ENCODE measurements at places on chromosomes 7 and 10.

- DNase-seq, result no peak
Measured at GRCh38 chr10:131702531-131703356, 198.1 kb upstream of the PPP2R2D start.

DNA sequence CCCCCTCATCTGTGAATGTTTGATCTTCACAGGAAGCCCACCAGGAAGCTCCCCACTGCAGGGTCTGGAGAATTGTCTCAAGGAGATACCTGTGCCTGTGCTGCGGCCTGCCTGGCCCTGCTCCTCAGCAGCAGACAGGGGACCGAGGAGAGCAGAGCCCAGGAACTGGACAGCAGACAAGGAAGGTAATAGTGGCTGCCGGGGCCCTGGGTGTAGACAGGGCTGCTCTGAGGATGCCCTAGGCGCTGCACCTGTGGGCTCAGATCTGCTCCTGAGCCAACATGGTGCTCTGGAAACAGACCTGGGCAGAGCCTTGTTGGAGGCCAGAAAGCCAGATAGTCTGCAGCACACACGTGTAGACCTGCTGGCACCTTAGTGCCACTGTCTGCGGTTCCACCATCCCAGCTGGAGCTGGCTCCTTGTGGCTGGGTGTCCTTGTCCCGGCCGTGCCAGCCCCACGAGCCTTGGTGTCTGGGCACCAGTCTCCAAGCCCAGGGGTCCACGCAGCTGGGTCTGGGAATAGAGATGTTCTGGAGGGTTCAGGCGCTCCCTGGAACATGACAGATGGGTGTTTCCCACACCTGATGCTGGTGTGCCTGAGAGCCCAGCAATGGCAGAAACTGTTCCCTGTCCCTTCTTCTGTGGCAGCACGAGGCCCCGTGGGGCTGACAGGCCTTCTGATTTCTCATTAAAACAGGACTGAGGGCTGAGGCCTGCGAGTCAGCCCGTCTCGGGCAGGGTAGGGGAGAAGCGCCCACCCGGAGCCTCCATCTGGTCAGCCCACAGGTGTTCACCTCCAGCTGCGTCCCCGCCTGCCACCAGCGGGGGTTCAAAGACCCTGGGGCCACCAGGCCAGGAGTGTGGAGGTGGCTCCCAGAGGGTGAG, 44.7 kb downstream of the ZNF467 start:
- DNase-seq, result no peak

DNA sequence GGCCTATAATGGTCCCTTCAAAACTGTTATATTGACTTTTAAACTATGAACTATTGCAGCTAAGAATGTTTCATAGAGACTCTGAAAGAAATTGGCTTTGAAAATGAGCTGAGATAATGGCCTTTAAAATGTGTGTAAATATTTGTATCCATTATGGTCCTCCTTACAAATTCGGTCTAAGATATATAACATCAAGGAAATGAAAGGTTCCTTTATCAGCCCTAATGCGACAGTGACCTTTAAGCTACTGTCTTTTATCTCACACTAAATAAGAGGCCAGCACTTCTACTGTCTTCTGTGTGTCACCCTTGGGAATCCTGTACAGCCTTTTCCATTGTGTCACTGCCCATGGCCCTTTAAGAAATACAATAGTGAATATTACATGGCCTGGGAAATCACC, 19.5 kb downstream of the COL28A1 start:
- no peak for DNase-seq

DNA sequence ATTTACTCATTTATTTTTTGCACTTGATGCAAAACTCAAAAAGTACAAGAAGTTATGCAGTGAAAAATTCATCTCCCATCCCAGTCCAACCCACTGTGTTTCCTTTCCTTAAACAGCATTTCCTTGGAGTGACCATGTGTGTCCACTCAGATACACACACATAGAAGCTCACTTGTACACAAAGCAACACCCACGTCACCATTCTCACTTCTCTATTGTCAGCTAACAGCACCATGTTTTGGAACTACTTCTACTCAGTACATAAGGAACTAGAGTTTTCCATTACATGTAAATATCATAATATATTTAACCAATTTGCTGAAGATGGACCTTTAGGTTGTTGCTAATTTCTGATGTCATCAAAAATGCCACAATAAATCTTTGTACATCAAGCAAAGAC, 167.6 kb downstream of the GRID1 start:
- DNase-seq, result no peak

DNA sequence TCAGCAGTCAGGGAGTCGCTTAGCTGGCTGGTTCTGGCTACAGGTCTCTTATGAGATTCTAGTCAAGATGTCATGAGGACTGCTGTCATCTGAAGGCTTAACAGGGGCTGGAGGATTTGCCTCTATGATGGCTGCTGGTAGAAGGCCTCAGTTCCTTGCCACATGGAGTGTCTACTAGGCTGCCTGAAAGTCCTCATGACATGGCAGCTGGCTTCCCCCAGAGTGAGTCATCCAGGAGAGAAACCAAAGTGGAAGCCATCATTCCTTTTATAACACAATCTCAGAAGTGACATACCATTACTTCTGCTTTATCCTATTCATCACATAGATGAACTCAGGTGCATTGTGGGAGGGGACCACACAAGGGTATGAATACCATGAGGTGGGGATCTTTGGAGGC, 75.1 kb downstream of the EXOC6 start:
- DNase-seq, result no peak

DNA sequence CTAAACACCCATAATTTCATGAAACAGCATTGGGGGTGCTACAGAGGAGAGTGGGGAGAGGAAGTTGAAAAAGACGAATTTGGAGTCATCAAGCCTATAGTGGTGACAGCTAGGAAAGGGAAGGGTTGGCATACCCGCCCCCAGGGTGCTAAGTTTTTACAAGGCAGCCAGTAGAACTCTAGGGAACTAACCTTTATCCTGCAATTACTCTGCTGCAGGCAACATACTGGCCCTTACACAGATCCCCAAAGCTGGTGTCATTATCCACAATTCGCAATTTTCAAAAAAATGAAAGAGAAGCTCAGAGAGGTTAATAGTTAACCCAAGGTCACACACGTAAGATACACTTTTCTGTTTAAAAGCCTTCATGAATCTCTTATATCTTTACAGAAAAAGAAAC, 14.2 kb upstream of the SLC35B4 start:
- no peak for DNase-seq

DNA sequence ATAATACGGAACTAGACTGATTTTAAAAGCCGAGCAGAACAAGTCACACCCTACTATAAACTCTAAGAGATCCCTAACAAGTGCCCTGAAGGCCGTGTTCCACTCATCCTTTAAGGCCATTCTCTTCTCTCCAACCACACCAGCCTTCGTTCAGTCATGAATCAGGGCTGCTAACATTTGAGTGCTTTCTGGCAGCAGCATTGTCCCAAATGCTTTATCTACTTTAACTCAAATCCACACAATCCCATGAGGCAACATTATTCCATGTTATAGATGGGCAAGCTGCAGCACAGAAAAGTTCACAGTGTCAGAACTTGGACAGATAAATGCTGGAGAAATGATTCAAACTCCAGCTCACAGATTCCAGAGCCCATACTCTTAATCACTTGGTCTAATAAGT, 73.5 kb downstream of the MALSU1 start:
- DNase-seq, result no peak

DNA sequence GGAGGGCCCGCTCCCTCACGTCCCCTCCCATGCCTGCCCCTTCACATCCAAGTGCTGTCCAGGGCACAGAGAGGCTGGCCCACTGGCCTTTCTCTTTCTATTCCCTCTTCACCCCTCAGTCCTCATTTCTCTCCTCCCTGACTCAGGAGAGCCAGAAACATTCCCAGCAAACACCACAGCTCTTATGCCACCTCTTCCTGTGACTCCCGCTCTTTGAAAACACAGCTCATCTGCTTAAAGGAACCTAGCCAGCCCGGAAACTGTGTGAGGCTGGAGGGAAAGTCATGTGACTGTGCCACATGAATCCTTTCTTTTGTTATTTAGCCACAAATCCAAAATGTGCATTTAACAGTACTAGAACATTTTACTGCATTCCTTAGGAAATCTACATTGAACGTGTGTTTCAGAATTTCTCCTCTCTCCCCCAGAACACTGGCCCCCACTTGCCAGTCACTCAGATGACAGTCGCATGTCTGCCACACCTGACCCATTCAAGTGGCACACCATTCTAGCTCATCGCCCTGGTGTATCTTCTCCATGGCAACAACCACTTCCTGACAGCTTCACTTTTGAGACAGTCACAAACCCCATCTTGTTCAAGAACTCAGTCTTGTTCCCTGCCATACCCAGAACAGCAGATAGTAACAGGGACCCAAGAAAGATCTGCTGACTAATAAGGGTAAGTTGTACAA, 42.8 kb downstream of the GRB10 start:
- no peak for DNase-seq

GRCh38 chr7:137923380-137923779, 76.6 kb upstream of the DGKI start:
- DNase-seq, result no peak

GRCh38 chr7:129952653-129953560, at the start of gene UBE2H:
Gene UBE2H, minus strand, starts transcription at chr7:129952960. Its CDS starts 405 bp downstream, at chr7:129952555.
- peak; percentile 94 for DNase-seq

GRCh38 chr10:1418031-1418550, 319.2 kb downstream of the ADARB2 start:
- no peak for DNase-seq

- DNase-seq, result peak; percentile 22
Measured at GRCh38 chr10:129756912-129757901, 206.9 kb downstream of the EBF3 start.

DNA sequence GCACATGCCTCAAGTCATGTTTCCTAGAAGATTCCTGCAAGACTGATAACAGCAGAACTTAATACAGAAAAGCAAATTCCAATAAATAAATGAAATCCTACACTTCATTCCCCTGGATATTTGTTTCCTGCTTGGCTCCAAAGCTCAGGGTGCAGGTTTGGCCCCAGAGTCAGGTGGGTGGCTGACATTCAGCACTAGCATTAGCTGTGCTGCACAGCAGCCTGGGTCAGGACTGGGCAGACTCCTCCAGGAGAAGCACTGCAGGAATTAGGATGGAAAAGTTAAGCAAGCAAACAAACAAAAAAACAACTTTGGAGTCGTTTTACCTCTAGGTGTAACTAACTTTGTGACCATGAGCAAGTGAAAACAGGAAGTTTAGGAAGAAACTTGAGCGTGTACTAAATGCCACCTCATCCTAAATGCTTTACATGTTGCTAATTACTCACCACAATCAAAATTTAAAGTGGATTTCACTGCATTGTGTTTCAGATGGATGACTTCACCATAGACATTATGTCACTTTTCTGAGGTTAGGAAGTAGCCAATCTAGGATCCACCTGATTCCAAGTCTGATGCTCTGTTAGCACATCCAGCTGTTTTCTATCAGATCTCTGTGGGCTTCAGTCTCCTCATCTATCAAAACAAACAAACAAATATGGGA, 239.4 kb downstream of the C7orf25 start:
- no peak for DNase-seq

DNA sequence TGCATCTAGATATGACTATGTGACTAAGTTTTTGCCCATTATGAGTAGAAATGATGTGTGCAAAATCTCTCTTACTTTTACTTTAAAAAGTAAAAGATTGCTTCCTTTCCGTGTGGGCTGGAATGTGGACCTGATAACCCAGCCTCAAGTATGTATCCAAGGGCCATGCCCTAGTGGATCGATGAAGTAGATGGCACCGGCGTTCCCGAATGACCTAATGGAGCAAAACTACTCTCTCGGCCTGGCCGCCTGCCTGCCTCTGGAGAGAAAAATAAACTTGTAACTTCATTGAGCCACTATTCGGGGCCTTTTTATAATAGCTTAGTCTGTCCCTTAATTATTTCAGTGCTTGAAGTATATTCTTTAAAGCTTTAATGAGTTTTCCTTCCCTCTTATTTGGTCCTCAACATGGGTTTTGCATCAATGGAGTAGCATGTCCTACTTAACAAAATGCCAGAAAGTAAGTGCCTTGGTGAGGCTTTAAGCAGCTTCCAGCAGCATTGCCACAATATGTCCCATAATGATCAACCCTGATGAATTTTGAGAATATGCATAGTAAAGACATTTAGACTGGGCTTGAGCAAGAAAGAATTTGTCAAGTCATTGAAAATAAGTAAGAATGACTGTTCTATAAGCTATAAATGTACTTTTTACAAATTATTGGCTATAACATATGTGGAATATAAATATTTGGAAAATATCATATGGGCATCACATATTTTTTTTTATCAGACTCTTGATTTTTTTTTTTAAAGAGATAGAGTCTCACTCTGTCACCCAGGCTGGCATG, 61.4 kb downstream of the PLXDC2 start:
- no peak for DNase-seq

GRCh38 chr7:13581097-13581496, 408.4 kb downstream of the ETV1 start:
- no peak for DNase-seq

GRCh38 chr10:27463961-27464360, 40.1 kb upstream of the RAB18 start:
- DNase-seq, result no peak
